ENCODE measurements at places on chromosomes 12 and 14.

DNA sequence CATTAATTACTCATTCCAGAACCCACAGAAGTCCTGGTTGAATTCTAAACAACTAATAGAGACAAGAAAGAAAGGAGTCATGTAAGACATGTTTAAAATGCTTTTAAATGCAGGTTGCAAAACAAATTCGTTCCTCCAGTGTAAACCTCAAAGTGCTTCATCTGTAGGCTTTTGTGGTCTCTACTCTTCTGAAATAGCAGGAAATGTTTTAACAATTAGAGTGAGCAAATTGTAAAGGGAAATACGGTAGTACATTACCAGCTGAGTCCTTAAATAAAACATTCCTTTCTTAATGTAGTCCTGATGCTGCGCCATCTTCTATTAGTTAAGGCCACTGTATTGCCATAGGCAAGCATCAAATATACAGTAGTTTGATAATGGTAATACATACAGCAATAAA, 1934.2 kb upstream of the SEL1L start:
- no peak for DNase-seq

DNA sequence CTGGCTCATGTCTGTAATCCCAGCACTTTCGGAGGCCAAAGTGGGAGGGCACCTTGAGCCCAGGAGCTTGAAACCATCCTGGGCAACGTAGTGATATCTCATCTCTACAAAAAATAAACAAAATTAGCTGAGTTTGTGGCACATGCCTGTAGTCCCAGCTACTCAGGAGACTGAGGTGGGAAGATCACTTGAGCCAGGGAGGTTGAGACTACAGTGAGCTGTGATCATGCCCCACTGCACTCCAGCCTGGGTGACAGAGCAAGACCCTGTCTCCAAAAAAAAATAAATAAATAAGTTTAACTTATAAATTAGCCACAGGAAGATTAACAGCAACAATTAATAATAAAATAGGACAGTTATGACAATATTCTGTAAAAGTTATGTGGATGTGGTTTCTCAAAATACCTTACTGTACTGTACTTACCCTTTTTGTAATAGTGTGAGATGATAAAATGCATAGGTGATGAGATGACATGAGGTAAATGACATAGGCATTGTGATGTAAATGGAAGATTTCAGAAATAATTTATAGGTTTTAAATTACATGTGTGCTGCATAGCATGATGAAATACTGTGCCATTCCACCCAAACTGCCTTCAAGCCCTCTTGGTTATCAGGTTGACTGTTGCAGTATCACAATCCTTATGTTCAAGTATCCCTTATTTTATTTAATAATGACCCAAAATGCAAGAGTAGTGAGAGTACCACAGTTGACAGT, 22.0 kb downstream of the USP15 start:
- DNase-seq = no peak

DNA sequence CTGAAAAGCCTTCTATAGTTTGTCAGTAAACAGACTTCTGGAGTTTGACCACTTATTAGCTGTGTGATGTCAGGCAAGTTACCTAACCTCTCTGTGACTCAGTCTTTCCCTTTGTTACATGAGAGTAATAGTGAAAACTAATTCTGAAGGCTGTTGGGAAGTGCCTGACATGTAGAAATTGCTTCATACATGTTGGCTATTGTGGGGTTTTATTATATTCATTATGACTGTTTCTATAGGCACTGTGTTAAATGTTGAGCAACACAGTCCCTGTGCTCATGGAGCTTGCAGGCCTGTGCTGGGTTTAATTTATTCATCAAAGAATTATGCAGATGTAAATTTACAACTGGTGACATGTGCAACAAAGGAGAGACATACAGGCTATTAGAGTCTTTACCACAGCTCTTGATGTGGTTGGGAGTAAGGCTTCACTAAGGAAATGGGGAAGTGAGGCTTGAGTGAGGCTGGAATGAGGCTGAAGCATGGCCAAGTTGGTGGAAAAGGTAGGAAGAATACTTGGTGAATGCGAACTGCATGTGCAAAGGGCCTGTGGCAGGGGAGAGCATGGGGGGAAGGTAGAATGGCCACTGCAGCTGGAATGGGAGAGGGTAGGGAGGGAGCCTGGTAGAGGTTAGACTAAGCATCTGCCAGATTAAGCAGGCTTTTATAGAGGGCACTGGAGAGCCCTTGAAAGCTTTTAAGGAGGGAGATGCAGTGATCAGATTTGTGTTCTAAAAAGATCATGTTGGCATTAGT, 236.4 kb upstream of the CRY1 start:
- no peak for DNase-seq

- peak; percentile 49 for DNase-seq
Measured at GRCh38 chr12:101414533-101415119, 7.1 kb upstream of the ARL1 start.

GRCh38 chr12:31117203-31118011, 43.7 kb downstream of the DDX11 start:
- DNase-seq = no peak

- no peak for DNase-seq
Measured at GRCh38 chr14:64110802-64111201, 183.4 kb downstream of the ESR2 start.

- DNase-seq = no peak
Measured at GRCh38 chr12:57016348-57016747, at the start of gene TAC3. TAC3 (minus strand) TSS chr12:57016529; CDS start chr12:57015797, 732 bp downstream.

DNA sequence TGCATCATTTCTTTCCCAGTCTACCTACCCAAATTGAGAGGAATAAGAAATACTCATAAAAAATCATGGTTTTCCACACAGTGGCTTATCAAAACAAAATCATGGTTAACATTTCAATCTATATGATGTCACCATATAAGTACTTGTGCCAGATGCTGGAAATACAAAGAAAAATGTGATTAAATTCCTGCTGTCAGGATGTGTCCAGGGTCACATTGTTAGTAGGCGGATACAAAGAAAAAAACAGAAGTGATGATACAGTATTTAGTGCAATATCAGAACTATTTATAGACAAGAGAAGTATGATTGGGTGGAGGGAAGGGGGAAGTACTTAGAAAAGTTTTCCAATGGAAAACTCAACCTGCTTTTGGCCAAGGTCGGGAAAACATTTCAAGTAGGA, 47.0 kb upstream of the OR6J1 start:
- no peak for DNase-seq

GRCh38 chr12:30839643-30840220, 85.0 kb upstream of the CAPRIN2 start:
- no peak for DNase-seq

DNA sequence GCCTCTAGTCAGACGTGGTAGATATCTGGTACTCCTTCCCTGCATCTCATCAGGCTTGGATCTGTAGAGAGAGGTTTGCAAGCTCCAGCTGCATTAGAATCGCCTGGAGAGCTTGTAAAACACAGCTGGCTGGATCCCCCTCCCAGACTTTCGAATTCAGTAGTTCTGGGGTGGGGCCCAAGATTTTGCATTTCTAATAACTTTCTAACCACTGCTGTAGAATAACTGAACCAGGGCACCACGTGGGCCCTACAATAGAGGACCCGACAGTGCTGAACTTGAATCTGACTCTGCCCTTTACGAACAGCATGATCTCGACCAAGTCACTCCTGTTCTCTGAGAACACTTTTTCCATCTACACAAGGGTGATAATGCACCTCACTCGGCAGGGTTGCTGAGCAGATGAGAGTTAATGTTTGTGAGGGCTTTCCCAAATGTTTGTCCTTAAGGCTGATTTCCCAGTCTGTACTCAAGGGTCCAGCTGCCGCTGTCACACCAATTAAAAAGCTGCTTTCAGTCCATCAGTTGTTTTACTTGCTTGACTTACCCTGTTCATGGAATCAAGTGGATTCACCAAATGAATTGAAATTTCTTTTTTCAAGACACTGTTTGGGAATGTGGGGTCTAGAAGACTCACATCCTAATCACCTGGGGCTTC, 86.6 kb upstream of the SLC24A4 start:
- DNase-seq = no peak

DNA sequence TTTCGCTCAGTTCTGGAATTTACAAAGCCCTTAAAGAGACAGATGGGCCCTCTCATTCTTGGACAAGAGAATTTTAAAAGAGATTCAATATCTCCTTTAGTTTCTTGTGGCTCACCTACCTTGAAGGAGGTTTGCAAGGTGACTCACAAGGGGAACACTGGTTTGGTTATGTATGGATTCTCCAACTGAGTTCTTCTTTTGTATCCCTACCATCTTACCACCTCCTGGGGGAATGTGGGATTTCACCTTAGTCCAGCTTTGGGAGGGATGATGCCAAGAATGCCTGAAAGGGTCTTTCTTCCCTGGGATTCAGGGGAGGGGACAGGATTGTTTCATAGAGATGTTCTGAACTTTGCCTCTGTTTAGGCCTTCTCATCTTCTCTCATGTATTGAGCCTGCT, 3.7 kb downstream of the PPP4R4 start:
- no peak for DNase-seq

GRCh38 chr14:87960013-87960787, 32.8 kb downstream of the GALC start:
- DNase-seq = no peak

DNA sequence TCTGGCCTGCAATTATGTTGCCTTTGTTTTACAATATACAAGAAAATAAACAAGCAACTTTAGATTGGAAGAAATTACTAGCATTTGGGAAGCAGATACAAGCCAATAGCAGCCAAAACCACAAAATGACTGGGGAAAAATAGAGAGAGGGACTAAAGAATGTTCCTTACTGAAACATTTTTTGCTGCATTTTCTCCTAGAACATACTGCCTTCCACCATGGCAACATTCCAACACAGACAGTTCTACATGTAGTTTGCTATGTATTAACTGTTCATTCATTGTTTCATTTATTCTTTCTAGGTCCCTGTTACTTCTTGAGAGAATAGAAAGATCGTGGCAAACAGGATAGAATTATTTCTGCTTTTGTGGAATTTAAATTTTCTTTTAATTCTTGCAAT, 530.2 kb downstream of the RPS29 start:
- DNase-seq = no peak

DNA sequence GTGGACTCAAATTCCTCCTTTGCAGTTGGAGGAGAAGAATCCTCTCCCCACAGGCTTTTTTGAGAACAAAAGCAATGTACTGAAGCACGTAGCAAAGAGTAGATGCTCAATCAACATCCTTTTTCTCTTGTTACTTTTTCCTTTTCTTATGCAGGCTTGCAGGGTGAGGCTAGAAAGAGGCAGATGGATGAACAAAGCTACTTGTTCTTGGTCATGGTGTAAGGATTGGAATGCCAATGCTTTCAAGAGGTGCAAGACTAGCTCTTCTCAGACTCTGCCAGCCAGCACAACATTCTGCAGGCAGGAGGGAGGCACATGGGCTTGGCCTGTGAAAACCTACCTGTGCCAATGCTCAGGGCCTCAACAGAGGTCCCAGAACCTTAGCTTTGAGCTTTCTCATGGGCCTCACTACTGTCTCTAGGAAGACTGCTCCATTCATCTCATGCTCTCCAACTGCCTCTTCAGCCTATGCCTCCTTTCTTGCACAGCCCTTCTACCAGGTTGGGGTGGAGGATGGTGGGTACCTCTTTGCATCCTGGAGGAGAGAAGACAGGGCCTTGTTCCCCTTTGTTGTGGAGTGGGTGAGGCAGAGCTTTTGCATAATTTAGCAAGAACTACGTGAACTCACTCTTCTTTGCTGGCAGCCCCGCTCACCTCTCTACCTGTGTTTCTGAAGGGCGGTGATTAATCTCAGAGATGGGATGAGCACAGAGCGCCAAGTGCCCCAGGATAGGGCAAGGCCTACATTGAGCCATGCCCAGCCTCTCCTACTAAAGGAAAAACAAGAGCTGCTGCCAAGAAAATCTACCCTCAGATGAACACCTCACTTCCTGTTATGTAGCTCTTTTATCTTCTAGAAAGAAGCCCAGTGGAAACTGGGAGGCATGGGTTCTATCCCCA, 1119.7 kb downstream of the VRK1 start:
- no peak for DNase-seq

DNA sequence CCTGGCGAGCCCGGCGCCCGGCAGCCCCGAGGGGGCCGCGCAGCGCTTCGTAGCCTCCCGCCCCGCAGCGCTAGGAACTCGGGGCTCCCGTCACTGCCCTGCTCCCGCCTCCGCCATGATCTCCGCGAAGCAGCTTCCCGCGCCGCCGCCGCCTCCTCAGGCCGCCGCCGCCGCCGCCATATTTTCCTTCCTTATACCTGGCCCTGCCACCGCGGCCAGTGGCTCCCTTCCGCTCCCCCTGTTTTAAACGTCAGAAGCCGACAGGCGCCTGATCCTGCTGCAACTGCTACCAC, 286 bp downstream of the PPP4R3A start:
- peak; percentile 58 for DNase-seq

DNA sequence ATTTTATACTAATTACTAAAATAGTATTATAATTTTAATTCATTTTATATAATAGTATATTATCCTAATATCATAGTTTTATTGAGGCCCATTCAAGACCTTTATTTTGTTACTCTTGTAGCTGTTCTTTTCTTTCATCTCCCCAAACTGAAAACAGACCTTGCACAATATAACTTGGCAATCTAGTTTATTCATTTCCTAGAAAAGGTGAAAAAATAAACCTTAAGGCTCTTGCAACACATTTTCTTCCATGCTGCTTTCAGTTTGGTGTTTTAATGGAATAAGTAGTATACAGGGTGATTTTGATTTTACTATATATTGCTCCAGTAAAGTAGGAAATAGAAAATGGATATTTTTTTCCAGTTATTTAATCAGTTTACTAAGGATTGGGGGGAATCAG, 174.0 kb downstream of the SLC2A13 start:
- DNase-seq = no peak

DNA sequence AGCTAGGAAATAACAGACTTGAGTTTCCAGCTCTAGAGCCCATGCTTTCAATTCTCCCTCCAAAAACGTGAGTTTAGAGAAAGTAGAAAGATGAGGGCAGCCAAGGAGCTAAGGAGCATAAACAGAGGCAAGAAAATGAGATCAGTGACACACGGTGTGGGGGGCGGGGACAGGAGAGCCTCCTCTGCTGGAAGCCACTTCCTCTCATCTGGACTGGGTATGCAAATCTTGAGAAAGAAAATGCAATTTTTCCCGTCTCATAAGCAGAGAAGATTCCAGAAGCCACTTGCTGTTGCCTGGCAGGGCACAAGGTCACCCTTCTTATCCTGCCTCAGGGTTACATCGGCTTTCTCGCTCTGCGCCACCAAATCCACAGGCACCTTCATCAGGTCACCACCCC, 6.0 kb downstream of the OR10P1 start:
- no peak for DNase-seq

GRCh38 chr14:51564986-51565604, 86.6 kb upstream of the FRMD6 start:
- no peak for DNase-seq

- no peak for DNase-seq
Measured at GRCh38 chr12:81231574-81232368, 153.9 kb downstream of the ACSS3 start.

GRCh38 chr14:95523051-95523814, 6.8 kb upstream of the SYNE3 start:
- DNase-seq = no peak

All from hippocampal formation (tissue), 2 donors.